NCI-H2081 (cell line): ENCODE measurements at places on chromosomes 7 and 10.

- no peak for DNase-seq
Observed at GRCh38 chr7:95056107-95056739, 148.8 kb downstream of the PPP1R9A start.

- no peak for DNase-seq
Observed at GRCh38 chr10:97762056-97762455, 9.7 kb downstream of the SFRP5 start.

DNA sequence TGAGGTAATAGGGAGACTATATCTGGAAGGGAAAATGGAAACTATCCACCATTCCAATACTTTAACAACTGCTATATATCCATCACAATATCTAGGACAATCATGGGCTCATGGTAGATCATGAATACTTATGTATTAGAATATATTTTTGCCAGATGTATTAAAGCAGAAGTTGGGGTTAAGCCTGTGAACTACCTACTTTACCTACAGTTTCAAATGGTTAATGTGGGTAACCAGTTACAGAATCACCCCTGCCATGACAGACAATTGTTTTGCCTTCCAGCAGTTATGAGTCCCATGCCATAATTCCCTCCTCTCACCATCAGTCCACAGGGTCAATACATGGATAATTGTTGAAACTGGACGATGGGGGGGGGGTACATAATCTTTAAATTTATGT is 29.9 kb upstream of the RAPGEF5 start:
- DNase-seq = no peak

DNA sequence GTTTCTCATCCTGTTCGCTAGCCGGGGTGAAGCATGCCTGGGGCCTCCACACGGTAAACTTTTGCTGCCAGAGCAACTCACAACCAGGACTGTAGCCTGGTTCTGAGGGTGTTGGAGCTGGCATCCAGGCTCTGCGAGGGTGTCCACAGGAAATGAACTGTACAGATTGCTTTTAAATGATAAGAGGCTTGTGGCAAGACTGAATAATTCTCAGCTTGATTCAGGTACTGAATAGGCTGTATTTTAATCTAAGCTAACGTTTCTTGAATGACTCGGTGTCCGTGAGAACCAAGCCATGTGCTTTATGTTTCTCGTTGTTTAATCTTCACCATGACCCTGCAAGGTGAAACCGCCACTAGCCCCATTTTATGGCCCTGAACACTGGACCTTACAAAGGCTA is 49.3 kb downstream of the EEPD1 start:
- DNase-seq = no peak

DNA sequence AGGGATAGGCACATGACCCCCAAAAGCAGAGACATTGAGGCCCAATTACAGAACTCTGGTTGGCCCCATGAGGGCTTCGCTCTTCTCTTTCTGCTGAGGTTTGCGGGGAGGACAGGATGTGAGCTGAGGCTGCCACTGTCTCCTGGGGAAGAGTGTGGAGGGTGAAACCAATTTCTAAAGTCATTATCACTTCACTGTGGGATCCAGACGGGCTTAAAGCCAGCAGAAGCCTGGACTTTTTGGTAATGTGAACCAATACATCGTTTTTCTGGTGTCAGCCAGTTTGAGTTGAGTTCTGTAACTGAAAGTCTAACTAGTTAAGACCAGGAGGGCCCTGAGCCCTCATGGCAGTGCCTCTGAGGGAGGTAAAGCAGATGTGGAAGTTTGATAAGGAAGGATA is 163.0 kb downstream of the MYOF start:
- DNase-seq = no peak

DNA sequence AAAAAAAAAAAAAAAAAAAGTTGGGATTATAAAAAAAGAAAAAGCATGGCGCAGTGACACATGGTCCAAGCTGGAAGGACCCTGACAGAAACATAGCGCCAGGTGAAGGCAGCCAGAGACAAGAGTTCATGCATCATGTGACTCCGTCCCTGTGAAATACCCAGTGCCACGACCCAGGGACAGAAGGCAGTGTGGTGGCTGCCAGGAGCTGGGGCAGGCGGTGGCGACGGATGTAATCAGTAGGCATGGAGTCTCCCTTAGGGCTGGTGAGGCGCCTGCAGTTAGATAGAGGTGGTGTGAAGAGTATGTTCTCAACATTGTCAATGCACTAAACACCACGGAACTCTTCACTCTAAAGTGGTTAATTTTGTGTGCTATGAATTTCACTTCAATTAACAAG is 43.9 kb downstream of the STK32C start:
- peak; percentile 23 for DNase-seq
